Astrocyte (in vitro differentiated cells and primary cell): ENCODE measurements at places on chromosomes 3 and 15.

GRCh38 chr3:71066356-71066755 is 517.2 kb downstream of the FOXP1 start:
- no peak for DNase-seq

DNA sequence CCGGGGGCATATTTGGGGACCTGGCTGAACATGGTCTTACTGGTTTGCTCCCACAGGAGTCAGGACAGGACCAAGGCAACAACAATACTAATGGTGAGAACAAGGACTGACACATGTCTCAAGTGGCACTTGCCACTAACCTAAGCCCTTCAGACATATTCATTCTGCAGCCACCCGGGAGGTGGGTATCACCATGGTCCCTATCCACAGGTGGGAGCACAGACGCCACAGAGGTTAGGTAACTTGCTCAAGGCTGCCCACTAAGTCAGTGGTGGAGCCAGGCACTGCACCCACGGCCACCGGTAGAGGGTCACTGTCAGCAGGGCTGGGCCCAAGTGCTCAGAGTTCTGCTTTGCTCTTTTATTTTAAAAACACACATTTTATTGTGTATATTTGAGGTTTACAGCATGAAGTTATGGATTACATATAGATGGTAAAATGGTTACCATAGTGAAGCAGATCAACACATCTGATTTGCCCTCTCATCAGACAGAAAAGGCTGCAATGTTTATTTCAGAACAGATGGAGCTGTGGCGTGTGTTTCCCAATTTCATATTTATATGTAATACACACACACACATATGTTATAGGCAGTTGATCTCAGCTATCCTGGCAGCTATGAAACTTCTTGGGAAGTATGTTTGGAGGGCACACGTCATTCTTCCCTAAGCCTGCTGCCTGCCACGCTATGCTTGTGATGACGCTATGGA is 30.0 kb upstream of the SLC41A3 start:
- DNase-seq = no peak

- DNase-seq = no peak
Measured at GRCh38 chr3:154776549-154777225, 303.4 kb upstream of the MME start.

DNA sequence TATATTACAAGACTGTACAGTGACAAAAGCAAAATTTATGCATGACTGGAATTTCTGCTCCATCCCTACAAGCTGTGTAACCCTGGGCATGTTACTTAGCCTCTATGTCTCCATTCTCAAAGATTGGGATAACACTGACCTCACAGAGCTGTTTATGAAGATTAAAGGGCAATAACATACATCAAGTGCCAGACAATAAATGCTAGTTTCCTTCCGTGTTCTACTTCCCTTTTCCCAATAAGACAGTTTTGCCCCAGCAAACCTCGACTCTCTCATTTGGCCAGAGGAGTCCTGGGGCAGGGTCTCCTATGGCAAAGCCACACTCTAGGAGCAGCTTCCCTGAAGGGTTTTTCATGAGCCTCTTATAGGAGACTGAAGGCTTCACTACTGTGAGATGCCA is 7.5 kb downstream of the HEXA start:
- DNase-seq = no peak

DNA sequence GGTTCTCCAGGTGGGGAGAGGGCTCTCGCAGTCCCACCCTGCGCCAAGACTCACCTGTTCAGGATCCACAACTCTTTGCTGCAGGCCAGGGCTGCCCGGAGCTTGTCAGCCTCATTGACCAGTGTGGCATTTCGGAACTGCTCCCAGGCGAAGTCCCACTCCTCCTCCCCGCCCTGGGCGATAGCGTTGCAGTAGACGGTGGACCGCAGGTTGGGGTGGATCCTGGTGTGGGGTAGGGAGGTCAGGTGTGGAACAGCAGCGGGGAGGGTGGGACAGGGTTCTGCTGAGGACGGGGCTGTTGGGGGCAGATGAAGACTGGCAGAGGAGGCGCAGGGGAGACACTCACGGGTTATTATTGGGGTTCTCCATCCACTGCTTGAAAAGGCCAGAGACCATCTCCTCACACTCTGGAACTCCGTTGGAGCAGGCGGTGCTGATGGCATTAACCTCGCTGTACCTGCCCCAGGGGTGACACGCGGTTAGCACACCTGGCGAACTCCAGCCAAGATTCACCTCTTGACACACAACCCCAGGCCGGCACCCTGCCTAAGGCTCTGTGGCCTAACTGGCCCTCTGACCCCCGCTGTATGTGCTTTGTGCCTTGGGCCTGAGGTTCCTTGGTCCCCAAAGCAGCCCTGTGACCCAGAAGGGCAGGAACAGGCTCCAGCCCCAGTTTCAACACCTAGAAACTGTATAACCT is 16.1 kb downstream of the MESP2 start:
- DNase-seq = no peak

- DNase-seq = peak; percentile 27
Measured at GRCh38 chr15:75023872-75024636, 664 bp downstream of the PPCDC start.

DNA sequence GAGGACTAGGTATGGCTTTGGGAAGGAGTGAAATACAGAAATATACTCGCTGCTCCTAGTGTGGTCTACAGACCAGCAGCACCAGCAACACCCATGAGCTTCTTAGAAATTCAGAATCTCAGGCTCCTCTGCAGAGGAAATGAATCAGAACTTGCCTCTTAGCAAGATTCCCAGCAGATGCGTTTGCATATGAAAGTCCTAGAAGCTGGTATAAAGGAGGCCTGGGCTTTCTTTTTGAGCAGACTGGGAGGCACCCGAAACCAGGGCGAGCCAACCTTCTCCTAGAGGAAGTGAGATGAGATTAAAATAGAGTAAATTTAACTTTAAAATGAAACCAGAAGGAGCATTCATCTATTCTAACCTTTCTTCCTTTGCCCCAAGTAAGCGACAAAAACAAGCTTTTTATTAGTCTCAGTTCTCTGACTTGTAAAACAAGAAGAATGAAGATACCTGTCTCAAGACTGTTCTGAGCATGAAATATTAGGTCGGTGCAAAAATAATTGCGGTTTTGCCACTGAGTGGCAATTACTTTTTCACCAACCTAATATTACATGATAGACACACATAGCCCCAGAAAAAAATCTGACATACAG is 140.0 kb downstream of the PDZRN3 start:
- no peak for DNase-seq

DNA sequence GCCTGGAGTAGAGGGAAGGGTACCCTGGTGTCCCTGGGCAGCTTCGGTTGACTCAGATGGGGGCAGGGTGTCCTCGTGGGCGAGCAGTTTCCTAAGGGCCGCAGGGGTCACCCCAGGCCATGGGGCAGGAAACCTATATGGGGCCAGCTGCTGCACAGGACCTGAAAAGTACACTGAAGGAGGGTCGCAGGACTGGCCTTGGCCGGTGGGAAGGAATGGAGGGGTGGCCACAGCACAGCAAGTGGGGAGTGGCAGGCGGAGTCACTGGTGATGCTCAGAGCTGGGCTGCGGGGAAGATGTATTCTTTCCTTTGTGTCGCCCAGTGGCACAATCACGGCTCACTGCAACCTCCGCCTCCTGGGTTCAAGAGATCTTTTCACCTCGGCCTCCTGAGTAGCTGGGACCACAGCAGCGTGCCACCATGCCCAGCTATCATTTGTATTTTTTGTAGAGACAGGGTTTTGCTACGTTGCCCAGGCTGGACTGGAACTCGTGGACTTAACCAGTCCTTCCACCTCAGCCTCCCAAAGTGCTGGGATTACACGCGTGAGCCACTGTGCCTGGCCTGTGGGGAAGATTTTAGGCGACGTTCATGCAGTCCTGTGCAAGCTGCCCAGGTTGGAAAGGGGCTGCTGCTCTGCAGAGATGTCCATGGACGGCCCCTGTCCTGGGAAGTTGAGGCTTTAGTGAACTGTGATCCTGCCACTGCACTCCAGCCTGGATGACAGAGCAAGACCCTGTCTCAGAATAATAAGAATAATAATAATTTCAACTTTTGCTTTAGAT is 57.2 kb downstream of the EFCAB12 start:
- DNase-seq = no peak

DNA sequence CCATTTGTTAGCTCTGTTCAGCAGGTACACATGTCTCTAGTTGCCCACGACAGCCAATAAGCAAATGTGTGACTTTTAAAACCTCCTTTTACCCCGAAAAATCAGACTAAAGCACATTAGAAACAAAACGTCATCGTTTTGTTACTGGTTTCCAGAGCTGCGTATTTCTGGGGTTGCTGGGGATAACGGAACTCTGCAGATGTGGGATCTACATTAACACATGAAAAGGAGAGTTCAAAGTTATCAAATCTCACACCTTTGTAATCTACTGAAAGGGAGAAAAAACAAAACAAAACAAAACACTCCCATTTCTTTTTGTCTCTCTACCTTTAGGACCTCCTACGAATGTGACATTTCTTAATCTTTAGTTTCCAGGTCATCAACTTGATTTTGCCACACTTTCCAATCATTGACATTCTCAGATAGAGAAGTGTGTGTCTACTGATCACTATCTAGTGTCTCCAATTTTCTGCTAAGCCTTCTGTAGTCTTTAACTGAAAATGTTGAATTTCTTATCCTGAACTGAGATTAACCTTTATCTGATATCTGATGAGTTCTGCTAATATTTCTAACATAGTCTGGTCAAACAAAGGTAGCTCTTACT is 93.0 kb upstream of the TSPAN3 start:
- DNase-seq = no peak

GRCh38 chr15:62476163-62476562 is 311.1 kb upstream of the C2CD4B start:
- DNase-seq = no peak

DNA sequence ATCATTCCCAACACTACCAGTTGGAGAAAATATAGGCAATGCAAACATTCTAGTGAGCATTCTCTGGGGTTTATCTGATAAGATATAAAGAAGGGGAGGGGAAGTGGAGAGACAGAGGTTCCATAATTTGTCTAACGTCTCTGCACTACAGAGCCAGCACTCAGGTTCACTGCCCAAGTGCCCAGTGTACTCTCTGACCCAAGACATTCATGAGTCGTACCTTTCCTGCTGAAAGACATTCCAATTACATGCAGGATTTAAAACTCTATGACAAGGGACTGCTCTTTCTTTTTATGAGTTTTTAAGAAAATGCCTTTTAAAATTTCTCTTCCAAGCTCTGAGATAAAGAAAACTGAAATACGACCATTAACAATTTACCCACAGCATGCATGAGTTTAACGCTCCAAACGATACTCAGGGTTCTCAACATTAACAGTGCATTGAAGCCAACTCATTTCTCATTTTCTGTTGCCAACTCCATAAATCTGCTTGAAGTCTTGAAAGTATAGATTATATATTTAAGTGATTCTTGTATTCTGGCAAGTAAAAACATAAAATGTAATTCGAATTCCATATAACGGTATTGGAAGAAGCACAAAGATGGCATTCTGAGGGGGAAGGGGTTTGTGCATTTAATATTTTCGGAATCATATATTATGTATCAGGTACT is 193.4 kb downstream of the SUCLG2 start:
- no peak for DNase-seq

GRCh38 chr3:196966526-196967401 is 1.9 kb downstream of the PIGZ start:
- DNase-seq = no peak

GRCh38 chr3:197514786-197515355 is 40.9 kb downstream of the BDH1 start:
- no peak for DNase-seq

- no peak for DNase-seq
Measured at GRCh38 chr3:29156086-29156715, 124.7 kb upstream of the RBMS3 start.

DNA sequence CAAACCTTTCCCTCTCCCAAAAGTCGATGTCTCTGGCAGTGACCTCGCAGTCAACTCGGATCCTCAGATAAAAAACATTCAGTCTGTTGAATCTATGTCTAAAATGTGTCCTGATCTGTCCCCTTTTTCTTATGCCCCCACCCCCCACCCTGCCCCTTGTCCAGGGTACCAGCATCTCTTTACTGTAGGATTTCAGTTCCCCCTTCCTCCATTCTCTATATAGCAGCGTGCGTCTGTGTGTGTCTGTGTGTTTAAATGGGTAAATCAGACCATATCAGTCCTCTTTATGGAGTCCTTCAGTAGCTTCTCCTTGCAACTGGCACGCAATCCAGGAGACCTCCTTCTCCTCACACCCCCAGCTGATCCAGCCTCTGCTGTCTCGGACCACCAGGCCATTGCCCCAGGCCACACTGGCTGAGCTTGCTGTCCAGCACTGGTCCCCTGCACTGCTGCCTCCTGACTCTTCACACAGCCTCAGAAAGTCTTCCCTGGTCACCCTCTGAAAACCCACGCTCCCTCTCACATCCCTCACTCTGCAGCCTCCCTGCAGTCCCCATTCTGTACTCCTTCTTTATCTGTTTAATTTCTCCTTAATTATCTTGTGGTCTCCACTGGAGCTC is 1.5 kb downstream of the LRRK1 start:
- DNase-seq = no peak

GRCh38 chr15:45162771-45163507 is 24.8 kb downstream of the SHF start:
- DNase-seq = peak; percentile 61

GRCh38 chr3:46797486-46797885 is 65.8 kb downstream of the MYL3 start:
- DNase-seq = no peak

DNA sequence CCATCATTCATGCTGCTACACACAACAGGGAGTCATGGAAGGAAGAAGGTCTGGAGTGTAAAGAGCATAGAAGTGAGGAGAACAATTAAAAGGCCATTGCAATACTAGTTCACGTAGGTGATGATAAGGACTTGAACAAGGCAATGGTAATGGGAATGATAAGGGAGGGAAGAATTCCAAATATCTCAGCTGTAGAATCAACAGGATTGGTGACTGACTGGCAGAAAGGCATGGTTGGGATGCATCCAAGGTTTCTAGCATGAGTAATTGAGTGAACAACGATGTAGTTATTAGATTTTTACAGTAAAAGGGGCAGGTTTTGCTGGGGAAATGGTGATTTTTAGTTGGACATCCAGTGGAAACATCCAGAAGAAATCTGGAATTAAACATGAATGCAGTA is 2.4 kb upstream of the SEC62 start:
- peak; percentile 68 for DNase-seq

DNA sequence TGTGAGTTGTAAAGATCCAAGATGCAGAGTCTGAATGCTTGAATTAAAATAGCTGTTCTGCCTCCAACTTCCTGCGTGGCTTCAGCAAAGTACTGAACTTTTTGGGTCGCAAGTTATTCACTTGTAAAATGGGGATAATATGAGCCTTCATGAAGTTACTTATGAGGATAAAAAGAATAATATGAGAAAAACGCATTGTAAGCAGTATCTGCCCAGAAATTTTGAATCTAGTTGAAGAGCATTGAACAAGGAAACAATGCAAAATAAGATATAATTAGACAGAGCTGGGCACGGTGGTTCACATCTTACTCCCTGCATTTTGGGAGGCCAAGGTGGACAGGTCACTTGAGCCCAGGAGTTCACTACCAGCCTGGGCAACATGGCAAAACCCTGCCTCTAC is 37.8 kb downstream of the AQP9 start:
- DNase-seq = no peak

- DNase-seq = no peak
Measured at GRCh38 chr3:16056217-16056616, 118.3 kb upstream of the GALNT15 start.

GRCh38 chr3:184765730-184766074 is 46.3 kb upstream of the VPS8 start:
- DNase-seq = no peak
